ENCODE measurements at places on chromosomes 3 and 15.

DNA sequence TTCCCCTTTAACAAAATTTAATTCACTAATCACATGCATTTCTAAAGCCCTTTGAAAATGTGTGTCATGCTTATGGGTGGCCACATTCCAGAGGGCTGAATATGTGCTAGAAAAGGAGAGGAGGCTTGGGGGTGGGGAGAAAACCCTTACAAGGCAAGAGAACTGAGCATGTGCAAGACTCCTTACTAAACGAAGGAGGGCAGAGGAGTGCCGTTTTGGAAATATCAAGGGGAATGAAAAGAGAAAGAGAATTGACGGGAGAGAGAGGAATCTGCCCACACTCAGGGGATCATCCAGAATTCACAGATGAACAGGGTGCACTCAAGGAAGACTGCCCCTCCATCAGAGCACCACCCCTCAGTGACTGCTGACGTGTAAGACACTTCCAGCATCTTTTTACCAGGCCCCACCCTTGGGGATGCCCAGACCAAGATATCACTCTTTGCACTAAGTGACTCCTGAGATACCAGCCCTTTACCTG lies 37.9 kb upstream of the TSC22D2 start:
- peak; percentile 97 for DNase-seq

DNA sequence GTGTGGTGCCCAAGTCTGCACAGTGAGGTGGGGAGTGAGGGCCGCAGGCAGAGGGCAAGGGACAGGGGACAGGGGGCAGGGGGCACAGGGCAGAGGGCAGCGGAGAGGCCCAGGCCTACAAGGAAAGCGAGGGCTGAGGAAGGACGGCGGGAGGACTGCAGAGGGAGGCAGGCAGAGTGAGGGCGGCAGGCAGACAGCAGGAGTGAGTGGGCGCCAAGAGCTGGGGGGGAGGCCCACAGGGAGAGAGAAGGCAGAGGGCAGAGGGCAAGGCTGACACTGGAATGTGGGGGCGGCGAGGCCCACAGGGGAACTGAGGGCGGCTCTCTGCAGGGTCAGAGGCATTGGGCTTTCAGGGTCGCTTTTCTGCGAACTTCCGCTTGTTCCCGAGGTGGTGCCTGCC lies 267.8 kb upstream of the NDN start:
- DNase-seq: no peak

- DNase-seq: peak; percentile 88
Measured at GRCh38 chr15:39919748-39920509, at the start of gene GPR176. TSS of gene GPR176 (minus strand) at chr15:39920266. CDS start at chr15:39920026, 240 bp downstream.

- DNase-seq: peak; percentile 99
Measured at GRCh38 chr3:4978966-4979427, 240 bp upstream of the BHLHE40 start.

GRCh38 chr15:96342406-96343112 lies 12.1 kb downstream of the NR2F2 start:
- peak; percentile 46 for DNase-seq

- no peak for DNase-seq
Measured at GRCh38 chr15:68274201-68274848, 3.2 kb upstream of the FEM1B start.

DNA sequence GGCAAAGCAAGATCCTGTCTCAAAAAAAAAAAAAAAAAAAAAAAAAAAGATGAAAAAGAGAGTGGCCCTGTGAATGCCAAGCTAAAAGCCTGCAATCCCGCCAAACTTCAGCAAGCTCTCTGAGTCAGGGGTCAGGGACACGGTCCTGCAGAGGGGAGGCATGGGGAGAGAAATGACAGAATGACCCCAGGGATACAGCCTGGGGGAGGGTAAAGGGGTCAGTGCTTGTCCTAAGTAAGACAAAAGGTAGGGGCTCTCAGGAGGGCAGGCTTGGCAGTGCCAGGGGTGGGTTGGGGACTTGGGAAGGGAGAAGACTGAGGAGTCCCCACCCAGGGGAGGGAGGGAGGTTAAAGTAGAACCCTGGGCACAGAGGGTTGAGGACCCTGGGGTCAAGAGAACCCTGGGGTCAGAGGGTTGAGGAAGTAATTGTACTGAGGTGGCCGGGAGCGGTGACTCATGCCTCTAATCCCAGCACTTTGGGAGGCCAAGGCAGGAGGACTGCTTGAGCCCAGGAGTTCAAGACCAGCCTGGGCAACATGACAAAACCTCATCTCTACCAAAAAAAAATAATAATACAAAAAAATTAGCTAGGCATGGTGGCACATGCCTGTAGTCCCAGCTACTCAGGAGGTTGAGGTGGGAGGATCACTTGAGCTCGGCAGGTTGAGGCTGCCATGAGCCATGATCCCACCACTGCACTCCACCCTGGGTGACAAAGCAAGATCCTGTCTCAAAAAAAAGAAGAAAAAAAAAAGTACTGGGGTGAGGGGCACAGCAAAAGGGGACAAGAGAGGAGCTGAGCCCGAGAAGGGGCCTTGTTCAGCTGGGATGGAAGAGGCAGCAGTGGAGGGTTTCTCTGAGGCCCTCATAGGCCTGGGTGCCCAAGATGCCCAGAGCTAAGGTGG lies 5.2 kb upstream of the SEMA3B start:
- no peak for DNase-seq

GRCh38 chr3:120344349-120344748 lies 4.8 kb downstream of the LRRC58 start:
- DNase-seq: peak; percentile 22

DNA sequence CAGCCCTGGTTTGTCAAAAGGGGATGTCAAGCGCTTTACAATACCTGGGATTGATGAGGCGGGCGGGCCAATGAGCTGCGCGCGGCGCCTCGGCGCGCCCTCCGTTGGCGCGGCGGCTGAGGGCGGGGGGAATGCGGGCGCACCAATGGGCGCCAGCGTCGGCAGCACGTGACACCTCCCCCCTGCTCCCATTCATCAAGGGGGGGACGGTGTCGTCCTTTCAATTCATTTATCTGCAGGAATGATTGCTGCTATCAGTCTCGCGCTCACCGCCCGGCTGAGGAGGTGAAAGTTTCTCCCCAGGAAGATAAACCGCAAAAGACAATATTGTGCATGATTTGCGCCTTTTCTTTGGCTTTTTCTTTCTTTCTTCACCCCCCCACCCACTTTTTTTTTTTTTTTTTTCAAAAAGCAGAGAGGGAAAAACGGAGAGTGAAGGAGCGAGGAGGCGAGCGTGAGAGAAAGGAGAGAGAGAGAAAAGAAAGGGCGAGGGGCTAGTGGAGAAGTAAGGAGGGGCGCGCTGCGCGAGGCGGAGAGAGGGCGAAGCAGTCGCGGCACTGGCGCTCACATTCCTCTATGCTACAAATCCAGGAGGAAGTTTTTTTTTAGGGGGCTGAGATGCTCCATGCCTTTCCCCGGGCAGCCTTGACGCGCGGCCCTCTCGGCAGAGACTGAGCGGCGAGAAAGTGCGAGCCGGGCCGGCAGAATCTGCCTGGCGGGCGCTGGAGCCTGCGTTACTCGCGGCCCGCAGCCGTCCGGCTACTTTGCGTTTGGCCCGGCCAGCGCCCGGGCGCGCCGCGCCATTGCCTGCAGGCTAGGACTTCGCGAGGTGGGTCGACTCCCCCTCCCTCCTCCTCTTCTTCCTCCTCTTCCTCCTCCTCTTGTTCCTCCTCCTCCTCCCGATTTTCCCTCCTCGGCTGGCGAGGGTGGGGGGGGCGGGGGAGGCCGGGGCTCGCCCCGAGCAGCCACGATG lies at the start of gene ZIC1:
Gene ZIC1 (plus strand): TSS at position 223 of the 973 bp plus-strand sequence. CDS start 748 bp downstream, at position 971.
- DNase-seq: peak; percentile 98

- no peak for DNase-seq
Measured at GRCh38 chr3:197836244-197836643, 45.2 kb downstream of the LRCH3 start.

DNA sequence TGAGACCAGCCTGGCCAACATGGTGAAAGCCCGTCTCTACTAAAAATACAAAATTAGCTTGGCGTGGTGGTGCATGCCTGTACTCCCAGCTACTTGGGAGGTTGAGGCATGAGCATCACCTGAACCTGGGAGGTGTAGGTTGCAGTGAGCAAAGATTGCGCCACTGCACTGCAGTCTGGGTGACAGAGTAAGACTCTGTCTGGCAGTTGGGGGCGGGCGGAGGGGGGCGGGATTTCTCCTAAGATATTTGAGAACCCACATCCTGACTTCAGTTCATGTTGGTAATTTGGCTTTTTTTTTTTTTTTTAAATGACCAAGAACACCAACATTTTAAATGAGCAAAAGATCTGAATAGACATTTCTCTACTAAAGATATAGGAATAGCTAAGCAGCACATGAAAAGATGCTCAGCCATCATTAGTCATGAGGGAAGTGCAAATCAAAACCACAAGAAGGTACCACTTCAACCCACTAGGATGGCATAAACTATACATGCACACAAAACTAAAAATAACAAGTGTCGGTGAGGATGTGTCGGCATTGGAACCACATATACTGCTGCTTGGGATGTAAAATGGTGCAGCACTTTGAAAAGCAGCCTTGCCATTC lies 75.6 kb upstream of the LMOD3 start:
- DNase-seq: no peak

DNA sequence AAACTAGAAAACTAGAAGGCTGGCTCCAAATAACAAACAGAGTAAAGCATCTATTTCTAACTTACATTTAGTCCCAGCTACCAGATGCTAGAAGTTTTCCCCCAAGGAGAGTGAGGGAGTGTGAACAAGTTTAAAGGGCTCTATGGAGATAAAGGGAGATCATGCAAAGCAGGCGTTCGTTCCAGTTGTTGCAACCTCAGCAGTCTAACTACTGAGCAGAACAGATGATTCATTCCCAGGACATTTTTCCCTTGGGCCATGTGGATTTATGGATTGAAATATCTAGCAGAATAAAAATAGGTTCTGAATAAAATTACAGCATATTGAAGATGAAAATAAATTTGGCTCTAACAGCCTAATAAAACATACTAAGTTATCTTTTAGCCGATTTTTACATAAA lies 154.8 kb upstream of the TTC14 start:
- DNase-seq: no peak

GRCh38 chr3:170205302-170205701 lies 16.9 kb upstream of the PRKCI start:
- no peak for DNase-seq

DNA sequence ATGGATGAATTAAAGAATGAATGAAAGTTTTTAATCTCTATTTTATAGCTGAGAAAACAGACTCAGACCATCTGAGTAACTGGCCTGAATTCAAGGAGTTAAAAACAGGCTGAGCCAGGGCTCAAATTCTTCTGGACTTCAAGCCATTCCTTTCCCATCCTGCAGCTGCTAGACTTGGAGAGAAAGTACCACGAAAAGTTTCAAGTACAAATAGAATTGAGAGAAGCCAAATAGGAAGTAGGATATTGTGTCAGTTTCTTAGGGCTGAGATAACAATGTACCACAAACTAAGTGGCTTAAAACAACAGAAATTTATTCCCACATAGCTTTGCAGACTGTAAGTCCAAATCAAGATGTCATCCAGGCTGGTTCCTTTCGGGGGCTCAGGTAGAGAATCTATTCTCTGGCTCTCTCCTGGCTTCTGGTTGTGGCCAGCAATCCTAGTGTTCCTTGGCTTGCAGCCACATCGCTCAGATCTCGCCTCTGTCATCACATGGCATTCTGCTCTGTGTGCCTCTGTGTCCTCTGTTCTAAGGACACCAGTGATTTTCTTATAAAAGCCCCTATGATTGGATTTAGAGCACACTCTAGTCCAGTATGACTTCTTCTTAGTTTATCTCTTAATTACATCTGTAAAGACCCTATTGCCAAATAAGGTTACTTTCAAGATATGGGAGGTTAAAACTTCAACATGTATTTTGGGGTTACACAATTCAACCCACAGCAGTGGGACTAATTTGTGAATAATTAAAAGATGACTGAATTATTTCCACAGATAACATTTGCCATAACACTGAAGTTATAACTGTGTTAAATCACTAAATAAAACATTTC lies 25.7 kb upstream of the GOLIM4 start:
- DNase-seq: peak; percentile 44

DNA sequence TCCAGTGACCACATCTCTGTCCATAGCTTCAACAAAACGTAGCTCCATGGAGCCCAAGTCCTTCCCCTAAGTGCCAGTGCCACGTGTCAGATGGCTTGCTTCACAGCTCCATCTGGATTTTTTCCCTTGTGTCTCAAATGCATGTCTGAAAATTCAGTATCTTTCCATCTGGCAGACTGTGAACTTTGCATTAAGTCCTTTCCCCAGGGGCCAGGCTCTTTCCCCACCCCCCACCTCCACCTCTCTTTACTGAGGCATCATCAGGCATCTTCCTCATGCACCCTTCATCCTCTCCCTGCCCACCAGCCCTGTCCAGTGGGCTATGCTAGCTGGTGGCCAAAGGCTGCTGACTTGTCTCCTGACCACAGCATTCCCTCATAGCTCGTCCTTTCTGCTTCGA lies 53.7 kb downstream of the PDIA5 start:
- no peak for DNase-seq

DNA sequence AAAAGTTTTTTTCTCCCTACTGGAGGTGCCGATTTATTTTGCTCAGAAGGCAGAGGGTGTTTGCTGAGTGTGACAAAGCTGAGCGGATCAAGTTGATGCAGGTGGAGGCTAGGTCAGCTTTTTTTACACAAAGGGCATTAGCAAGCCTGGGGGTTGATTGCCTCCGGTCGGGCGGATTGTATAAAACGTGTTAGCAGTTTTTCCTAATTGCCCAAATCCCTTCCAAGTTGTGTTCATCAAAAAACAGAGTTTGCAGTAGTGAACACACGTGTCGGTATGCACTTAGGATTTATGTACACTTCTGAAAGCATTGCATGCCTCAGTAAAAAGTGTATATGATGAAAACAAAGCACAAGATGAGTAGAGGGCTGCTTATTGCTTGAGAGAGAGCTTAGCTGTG lies 2.6 kb downstream of the GPR160 start:
- DNase-seq: no peak

- DNase-seq: no peak
Measured at GRCh38 chr3:184414418-184415202, 34.8 kb downstream of the CHRD start.

- no peak for DNase-seq
Measured at GRCh38 chr3:179299999-179300613, 22.7 kb upstream of the ZNF639 start.

DNA sequence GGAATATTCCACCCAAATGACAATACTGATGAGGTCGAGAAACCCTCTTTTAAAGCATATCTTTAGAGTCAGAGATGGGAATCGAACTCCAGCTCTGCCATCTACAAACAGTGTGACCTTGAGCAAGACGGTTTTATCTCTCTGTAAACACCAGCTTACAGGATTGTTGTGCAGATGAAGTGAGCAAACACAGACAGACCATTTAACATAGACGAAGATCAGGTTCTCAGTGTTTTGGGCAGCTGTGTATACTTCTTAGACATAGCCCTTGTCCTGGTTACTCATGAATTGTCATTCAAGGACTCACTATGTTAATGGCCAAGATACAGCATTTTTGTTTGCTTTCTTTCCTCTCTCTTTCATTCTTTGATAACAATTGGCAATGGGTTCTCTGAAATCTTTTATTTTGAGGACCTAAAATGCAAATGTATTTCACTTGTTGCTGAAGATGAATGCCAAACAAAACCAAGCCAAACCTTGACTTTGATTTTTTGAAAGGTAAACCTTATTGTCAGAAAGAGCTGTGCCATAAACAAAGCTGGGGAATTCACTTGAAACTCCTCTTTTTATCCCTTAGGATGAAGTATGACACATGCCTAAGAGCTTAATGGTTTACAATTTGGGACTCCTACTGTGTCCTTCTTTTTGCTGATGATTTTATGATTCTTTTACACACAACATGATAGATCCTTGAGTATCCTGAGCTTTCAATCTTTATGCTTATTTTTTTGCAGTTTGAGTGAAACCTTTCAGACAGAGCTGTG lies 250.0 kb upstream of the PDZRN3 start:
- no peak for DNase-seq
